ENCODE measurements at places on chromosomes 12 and 14.
A peak's percentile ranks its signal among the peaks of the same experiment; 100 is the strongest.

DNA sequence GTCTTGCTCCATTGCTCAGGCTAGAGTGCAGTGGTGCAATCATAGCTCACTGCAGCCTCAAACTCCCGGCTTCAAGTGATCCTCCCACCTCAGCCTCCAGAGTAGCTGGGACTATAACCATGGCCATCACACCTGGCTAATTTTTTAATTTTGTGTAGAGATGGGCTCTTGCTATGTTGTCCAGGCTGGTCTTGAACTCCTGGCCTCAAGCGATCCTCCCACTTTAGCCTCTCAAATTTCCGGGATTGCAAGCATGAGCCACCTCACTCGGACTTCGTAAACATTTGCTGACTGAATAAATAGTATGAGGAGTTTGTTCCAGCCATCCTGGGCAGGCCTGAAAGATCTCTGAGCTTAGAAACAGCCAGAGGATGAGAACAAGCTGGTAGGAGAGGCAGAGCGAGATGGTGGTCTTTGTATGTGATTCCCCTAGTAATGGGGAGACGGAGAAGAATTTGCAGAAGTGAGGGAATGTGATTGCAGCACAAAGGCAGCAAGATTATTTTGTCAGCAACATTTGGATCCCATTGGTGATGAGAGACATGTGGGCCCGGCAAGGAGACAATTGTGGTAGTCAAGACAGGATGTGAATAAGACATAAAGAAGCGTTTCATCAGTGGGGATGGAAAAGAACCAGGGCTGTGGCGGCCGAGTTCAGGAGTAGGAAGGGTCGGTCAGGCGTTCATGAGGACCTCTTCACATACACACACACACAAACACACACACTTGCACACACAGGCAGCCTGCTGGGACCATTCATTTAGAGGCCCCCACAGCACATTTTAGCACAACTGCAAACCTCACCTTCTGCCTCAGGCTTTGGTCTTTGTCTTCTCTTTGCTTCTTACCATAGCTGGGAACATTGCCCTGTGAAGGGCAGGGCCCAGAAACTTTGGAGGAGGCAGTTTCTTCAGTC lies 155.5 kb downstream of the ZFP36L1 start:
- DNase-seq: peak; percentile 48

- no peak for DNase-seq
Observed at GRCh38 chr14:76426161-76426696, 50.3 kb downstream of the ESRRB start.

GRCh38 chr12:58877243-58877743 lies 43.0 kb downstream of the LRIG3 start:
- peak; percentile 46 for DNase-seq

- DNase-seq: peak; percentile 78
Observed at GRCh38 chr12:108305520-108305919, 33.6 kb downstream of the CMKLR1 start.

- peak; percentile 50 for DNase-seq
Observed at GRCh38 chr12:11758510-11759493, 109.3 kb downstream of the ETV6 start.

DNA sequence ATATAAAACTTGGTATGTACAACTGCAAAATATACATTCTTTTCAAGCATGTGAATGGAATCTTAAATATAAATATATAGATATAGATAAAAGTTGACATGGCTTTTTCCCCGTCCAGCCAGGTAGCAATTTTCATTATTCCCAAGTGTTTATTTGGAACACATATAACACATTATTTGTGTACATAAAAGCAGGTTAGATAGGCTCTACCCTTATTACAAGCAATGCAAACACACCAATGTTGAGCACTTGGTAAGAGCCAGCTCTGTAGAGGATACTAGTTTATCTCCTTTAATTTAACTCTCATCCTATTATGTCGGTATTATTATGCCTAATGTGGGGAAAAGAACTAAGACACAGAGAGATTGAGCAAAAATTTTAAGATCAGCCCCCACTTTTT lies 7.0 kb upstream of the INSM2 start:
- DNase-seq: no peak

DNA sequence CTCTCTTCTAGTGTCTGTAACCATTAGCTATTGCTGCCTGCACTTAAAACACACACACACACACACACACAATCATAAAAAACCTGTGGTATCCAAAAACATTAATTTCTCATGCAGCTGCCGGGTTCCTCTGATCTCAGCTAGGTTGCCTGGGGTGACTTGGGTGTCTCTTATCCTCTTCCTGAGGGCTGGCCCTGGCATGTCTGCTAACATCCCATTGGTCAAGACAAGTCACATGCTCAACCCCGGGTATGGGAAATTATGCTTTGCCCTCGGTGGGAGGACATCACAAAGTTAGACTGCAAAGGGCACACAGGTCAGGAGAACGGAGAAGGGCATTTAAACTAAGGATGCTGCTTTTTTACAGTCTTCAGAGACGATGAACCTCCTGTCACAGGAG lies 55.7 kb downstream of the TRPV4 start:
- DNase-seq: no peak

DNA sequence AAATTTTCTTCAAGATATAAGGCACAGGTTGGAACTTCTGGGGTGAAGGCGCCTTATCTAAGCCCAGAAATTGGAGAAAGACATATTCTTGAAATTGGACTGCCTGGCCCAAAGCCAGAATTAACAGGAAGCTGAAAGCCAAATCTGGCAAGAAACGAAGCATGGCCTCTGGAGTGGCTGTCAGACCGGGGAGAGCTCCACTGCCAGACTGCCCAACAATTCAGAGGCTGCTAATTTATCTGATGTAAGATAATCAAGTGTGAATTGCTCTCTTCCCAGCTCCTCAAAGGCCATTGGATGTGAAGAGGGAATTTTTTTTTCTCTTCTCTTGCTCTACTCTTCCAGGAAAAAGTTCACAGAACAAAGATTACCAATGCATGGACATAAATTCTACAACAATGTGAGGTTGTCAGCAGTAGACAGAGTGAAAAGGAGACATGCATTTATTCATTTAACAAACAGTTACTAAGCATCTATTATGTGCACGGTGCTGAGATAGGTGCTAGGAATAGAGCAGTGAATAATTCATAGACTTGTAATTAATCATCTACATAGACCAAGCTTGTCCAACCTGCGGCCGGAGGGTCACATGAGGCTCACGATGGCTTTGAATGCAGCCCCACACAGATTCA lies at the start of gene GDF3:
TSS of gene GDF3 (minus strand) at position 210 of the 632 bp plus-strand sequence. CDS start at position 163, 47 bp downstream.
- peak; percentile 24 for DNase-seq

GRCh38 chr14:60170948-60171347 lies 5.8 kb upstream of the DHRS7 start:
- no peak for DNase-seq

GRCh38 chr12:52423035-52423434 lies 11.1 kb downstream of the KRT75 start:
- DNase-seq: no peak

- DNase-seq: peak; percentile 47
Observed at GRCh38 chr12:111409780-111410430, 4.2 kb downstream of the SH2B3 start.

- no peak for DNase-seq
Observed at GRCh38 chr12:89774645-89775044, 66.0 kb upstream of the ATP2B1 start.

- DNase-seq: no peak
Observed at GRCh38 chr14:94582199-94582750, 1.0 kb downstream of the SERPINA5 start.

DNA sequence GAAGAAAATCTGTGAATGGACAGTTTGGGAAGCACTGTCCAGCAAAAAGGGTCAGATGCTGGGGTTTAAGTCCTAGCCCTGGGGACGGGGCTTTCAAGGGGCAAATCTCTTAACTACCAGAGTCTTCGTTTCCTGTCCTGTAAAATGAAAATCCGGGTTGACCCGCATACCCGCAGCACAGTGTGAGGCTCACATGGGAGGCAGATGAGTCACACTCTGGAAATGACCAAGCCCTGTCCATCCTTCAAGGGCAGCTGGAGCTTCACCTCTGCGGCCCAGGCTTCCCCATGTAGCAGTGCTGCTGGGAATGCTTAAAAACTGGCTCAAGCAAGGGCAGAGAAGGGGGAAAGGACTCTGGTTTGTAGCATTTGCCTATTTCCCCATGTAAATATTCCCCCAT lies 19.0 kb downstream of the FAM181A start:
- DNase-seq: no peak

- DNase-seq: no peak
Observed at GRCh38 chr14:103130017-103130764, 6.9 kb downstream of the TNFAIP2 start.

- no peak for DNase-seq
Observed at GRCh38 chr12:6987956-6988553, 17.3 kb downstream of the EMG1 start.

DNA sequence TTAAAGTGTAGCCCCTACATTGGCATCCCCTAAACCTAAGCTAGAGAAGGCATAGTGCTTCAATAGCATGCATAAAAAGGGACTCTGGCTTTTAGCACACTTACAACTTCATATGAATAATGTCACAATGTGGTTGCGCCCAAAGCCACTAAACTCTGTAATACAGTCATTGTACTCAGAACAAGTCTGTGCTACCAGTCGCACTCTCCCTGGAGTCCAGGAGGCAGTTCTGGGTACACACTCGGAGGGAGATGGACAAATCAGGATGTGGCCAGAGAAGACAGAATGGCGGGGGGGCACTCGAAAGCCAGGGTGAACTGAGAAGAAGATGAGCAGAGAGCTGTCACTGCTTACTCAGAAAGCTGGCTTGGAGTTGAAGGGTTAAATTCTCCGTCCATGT lies 10.6 kb downstream of the SAMD4A start:
- no peak for DNase-seq

DNA sequence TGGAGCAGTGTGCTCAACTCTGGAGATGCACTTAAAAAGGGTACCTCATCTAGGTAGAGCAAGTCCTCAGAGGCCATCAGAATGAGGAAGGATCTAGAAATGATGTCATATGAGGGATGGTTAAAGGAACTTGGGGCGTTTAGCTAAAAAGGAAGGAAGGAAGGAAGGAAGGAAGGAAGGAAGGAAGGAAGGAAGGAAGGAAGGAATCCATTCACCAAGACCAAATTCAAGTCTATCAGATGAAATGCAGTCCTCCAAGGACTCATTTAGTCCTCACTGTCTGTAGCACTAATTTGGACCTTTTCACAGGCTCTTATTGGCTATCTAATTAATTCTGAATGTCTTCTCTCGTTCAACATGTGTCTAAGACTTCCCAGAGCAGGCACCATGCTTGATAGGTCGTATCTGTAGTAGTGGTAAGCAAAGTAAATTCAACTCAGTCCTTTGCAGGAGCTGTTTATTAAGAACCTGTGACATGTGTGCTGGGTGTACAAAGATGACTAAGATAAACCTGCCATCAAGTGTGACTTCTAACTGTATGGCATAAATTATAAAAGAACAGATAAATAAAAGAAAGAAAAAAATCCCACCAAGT lies 63.5 kb downstream of the LLPH start:
- DNase-seq: no peak

- DNase-seq: no peak
Observed at GRCh38 chr14:88856786-88857366, 32.4 kb downstream of the TTC8 start.

DNA sequence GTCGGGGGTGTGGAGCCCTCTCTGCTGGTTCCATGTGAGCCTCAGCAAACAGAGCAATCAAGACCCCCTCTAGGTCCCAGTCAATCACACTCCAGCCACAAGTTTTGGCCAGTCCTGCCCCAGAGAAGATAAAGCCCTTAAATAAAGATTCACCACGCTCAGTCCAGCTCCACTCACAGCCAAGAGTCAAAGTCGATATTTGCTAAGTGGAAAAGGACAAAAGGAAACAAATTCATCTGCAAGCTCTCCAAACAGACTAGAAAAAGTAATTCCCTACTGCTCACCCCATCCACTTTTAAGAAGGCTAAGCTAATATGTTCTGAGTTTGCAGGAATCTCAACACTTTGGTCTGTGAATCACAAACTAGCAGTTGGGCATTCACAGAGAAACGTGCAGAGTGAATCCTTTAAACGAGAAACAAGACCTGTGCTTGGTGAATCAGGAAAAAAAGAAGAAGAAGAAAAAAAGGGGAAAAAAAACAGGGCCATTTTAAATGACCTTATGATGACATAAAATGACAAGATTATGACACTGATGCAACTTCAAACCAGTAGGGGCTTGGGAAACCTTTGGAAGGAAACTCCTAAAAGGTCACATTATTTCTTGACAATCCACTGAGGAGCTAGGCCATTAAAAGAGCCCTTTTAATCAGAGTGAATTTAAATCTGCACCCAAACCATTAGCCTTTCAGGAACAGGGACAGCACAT lies 41.8 kb upstream of the FOXN3 start:
- no peak for DNase-seq

DNA sequence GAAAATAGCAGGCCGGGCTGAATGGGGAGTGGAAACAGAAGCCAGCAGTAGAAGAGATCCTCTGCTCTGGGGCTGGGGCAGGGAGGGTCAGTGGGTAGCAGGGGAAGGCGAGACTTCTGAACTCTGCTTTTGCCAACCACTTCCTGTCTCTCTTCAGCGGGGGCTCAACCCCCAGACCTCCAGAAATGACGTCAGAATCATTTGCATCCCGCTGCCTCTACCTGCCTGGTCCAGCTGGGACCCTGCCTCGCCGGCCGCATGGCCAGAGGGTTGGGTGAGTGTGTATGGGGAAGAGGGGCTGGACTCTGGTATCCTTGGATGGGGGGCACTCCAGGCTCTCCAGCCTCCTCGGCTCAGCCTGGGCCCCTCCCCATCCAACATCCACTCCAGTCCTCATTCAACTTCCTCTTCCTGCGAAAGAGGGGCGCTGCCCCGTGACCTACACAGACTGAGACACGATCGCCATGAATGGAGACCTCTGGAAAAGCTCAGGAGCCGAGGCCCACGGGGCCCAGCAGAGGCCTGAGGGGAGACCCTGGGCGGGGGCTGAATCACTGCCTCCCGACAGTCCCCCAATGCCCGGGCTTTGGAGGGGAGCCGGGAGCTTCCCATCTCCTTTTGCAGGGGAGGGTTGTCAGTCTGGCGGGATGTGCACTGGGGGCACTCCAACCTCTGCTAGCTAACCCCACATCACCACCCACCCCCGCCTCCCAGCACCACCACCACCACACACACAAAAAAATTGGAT lies 458 bp upstream of the HOXC4 start:
- DNase-seq: no peak

DNA sequence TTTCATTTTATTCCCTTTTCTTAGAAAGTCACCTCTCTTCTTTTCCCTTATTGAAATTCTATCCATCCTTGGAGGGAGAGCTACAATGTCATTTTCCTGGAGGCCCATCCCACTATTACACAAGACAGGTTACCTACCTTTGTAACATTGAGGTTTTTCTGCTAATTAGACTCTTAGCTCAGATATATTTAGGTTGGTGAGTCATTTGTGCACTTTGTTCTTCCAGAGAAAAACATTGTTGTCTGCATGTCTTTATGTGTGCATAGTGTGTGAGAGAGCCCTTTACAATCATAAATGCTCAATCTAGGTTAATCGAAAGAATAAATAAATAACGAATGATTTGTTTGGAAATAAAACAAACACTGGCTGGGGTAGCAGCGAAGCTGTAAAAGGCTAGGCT lies 191.8 kb downstream of the DACT1 start:
- DNase-seq: peak; percentile 14

- peak; percentile 83 for DNase-seq
Observed at GRCh38 chr14:95340201-95340697, 20.5 kb upstream of the CLMN start.

DNA sequence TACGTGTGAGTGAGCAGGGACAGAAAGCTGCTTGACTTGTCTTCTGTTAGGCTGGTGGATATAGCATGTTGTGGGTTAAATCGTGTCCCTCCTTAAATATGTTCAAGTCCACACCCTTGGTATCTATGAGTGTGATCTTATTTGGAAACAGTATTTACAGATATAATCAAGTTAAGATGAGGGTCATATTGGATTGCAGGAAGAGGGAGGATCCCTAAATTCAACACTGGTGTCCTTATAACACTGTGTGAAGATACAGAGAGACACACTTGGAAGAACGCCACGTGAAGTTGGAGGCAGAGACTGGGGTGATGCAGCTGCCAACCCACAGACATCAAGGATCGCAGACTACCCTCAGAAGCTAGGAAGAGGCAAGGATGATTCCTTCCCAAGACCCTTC lies 275.2 kb upstream of the SSTR1 start:
- DNase-seq: no peak
